ENCODE measurements at places on chromosomes 11 and 22.
A peak's percentile ranks its signal among the peaks of the same experiment; 100 is the strongest.

DNA sequence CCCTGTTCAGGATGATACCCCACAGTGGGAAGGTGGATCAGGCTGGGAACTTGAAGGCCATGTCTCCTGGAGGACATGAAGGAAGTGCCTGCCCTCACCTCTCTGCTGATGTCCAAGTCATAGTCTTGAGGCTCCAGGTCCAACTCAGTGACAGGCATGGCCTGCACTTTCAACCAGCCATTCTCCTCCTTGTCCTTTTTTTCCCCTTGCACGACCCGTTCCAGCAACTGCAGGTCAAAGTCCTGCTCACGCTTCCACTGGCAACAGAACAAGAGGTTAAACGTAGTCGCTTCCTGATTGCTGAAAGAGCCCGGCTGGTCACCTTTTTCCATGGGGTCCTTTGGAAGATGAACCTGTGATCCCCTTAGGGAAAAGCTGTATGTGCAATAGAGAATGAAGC, 47.7 kb downstream of the C11orf58 start:
- DNase-seq = no peak

- DNase-seq = no peak
Observed at GRCh38 chr11:21494946-21495345, 697.9 kb upstream of the ANO5 start.

DNA sequence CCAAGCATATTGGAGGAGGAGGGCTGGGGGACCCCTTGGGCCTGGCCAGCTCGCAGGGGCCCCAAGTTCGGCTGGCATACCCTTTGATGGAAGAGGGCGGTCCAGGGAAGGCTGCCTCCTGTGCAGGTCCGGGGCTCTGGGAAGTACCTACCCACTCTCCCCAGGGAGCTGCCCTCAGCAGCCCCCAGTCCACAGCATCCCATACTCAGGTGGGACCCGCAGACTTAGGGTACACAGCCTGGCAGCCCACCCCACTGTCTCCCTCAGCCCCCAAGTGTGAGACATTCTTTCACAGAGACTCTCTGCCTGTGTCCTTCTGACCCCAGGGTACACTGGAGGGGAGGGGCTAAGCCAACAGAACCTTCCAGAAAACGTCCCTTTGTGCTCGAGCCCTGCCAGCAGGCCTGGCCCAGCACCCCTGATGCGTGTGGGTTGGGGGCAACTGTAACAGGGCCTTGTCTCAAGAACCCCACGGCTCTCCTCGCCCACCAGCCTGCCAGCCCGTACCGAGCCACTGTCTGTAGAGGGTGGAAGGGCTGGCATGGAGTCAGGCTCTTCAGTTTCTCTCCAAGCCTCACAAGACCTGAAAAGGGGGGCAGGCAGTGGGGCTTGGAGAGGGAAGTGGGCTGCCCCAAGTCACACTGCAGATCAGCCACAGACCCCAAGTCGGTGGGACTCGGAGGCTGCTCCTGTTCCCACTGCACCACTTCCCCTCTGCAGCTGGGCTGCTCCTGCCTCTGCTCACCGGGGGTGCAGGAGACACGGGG, 7.0 kb upstream of the TNFRSF13C start:
- DNase-seq = no peak

DNA sequence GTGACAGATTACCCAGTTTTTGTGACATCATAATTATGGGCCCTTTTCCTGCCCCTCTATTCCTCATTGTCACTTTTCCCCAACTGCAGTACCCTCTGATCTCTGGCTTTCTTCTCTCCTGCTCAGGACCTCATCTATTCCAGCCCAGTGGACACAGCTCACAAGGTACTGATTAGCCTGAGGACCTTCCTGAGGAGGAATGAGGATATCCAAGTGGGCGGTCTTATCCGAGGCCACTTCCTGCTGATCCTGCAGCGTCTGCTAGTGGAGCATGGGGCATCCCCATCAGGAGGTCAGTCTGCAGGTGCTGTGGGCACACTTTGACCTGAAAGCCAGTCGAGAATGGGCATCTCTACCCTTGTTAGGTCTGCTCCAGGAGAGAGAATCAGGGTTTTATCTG, 24.5 kb upstream of the CCDC134 start:
- no peak for DNase-seq

DNA sequence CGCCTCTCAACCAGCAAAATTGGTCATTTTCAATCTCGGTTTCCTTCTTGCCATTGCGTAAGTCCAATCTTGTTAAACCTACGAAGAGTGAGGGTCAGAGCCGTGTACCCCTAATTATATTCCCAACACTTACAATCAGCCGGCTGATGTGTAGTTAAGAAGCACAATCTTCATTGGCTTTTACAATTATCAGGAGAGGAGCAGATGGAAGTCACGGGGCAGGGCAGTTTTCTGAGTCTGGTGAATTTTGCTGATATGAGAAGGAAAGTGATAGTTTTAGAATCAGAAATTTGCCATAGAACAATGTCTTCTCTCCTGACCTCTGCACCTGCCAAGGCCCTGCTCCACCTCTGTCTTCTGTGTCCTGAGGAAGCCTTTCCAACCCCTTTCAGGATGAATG, 35.0 kb upstream of the ATXN10 start:
- DNase-seq = no peak

DNA sequence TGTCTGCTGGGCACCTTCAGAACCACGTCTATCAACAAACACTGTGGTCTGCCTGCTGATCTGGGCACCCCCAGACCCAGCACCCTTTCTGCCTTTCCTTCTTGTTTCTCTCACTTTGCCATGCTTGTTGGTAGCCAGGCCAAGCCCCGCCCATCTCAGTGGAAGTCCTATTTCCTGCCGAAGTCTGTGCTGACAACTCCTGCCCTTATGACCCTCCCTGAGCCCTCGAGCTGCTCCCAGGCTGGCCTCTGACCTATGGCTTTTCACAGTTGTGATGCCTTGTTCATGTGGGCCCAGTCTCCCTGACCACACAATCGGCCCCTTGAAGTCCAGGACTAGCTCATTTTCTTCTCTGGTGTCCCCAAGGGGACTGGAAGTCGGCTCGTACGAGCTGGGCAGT, 132.1 kb downstream of the DSCAML1 start:
- DNase-seq = no peak

DNA sequence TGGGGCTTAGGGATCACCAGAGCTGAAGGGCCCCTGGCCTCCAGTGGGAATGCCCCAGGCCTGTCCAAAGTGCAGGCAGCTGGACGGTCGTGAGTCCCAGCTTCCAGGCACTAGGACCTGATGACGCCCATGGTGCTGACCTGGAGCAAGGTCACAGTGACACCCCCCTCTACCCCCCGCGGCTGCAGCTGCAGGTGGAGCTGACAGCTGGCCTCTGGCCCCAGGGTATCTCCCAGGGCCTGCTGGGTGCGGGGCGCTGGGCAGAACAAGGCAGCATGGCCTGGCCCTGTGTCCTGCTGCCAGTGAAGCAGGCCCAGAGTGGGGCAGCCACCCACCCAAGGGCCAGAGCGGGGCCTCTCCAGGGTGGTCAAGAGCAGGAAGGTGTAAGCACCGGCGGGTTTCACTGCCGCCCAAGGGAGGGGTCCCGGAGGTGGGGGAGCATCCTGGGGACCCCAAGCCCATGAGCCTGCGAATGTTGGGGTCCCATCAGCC, 553 bp upstream of the TCIRG1 start:
- DNase-seq = no peak

DNA sequence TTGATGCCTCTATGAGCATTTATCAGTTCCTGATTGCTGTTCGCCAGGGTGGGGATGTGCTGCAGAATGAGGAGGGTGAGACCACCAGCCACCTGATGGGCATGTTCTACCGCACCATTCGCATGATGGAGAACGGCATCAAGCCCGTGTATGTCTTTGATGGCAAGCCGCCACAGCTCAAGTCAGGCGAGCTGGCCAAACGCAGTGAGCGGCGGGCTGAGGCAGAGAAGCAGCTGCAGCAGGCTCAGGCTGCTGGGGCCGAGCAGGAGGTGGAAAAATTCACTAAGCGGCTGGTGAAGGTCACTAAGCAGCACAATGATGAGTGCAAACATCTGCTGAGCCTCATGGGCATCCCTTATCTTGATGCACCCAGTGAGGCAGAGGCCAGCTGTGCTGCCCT, 2.7 kb downstream of the FEN1 start:
- no peak for DNase-seq

GRCh38 chr11:124970925-124971324, 16.9 kb downstream of the CCDC15 start:
- no peak for DNase-seq

DNA sequence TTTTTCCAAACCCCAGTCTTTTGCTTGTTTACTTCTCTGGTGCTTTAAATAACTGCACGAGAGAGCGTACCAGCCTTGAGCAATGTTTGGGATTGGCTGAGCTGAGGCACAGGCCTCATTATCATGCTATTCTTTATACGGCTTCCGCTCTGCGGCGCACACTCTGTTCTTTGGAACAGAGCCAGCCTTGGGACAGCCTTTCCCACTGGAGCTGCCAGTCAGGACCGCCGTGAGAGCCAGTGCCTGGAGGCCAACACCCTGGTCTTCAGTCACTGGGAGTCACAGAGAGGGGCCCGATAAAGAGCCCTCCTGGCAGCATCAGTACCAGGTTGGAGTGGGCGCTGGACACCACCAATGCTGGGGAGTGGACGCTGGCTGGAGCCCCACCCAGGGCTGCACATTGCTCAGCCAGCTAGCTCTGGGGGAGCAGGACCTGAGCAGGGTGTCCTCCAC, 125.6 kb downstream of the BCR start:
- no peak for DNase-seq

GRCh38 chr11:71204294-71204693, 48.1 kb downstream of the SHANK2 start:
- no peak for DNase-seq

DNA sequence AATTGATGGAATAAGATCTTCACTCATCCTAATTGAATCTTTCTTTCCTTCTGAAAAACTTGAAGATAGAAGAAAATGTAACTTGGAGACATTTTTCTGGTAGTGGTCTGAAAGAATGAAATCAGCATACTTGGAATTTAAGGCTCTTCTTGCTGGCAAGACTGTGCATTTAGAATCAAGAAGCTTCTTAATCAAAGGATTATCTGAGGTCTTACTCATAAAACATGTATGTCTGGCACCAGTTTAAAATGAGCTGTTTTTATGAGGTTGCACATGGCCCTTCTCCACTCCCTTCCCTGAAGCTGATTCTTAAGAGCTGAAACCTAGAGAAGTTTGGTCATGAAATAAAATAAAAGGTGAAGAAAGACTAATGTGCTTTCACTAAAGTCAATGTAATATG, 77.3 kb downstream of the ARHGEF12 start:
- no peak for DNase-seq

- DNase-seq = peak; percentile 44
Observed at GRCh38 chr11:32107647-32108046, 16.8 kb downstream of the RCN1 start.

DNA sequence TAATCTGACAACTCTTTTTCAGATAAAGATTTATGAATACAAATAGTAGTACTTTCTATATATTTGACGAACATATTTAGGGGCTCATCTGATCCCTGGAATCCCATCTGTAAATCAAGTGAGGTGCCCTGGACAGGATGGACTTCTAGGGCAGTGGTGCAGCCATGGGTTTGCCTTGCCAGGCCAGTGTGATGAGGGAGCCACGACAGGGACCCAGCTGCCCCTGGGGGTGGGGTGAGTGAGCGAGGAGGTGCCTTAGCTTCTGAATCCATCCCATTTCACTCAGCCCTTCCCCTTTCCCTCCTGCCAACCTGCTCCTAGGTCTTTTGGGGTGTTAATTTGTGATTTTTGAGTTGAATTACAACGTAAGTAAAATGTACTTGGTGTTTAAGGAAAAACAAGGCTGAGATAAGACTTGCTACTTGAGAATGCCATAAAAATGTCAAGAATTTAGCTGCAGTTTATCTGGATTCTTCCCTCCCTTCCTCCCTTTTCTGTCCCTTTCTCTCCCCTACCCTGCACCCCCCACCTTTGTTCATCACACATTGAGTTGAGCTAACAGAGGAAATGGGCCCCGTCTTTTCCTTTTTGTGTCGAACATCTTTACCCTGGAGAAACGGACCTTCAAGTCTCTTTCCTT, 60.8 kb downstream of the PPFIBP2 start:
- no peak for DNase-seq

DNA sequence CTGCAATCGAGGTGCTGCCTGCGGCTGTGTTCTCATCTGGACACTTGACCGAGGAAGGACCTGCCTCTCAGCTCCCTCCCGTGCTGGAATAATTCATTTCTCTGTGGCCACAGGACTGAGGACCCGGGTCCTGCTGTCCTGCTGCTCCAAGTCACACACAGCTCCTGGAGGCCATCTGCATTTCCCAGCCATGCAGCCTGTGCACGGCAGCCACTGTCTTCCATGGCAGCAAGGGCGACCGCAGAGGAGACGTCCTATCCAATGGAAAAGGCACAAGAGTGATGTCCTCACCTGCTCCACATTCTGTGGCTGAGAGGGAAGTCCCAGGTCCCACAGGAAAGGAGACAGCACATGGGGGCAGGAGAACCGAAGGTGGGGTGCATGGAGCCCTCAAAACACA, 495.8 kb downstream of the BRD1 start:
- no peak for DNase-seq

DNA sequence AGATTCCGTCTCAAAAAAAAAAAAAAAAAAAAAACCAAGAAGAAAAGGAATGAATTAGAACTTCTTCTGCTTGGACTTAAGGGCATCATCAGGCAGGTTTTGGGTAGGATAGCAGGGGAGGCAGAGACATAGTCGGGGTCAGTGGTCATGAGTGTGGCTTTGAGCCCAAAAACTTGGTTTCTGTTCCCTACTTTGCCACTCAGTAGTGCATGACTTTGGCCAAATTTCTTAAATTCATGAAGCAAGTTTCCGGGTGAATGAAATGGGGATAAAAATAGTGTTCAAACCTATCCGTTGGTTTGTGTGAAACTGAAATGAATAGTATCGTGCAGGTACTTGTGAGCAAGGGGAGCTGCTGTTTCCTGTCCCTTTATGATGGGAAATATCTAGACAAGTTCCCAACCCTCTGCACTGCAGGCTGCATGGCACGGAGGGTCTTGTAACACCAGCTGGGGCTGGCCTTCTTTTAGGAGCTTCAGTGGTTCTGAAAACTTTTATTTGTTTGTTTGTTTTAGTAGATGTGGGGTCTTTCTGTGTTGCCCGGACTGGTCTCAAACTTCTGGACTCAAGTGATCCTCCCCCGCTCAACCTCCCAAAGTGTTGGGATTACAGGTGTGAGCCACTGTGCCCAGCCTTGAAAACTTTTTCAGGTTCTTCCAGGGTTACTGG, 18.4 kb downstream of the NEAT1 start:
- peak; percentile 56 for DNase-seq

DNA sequence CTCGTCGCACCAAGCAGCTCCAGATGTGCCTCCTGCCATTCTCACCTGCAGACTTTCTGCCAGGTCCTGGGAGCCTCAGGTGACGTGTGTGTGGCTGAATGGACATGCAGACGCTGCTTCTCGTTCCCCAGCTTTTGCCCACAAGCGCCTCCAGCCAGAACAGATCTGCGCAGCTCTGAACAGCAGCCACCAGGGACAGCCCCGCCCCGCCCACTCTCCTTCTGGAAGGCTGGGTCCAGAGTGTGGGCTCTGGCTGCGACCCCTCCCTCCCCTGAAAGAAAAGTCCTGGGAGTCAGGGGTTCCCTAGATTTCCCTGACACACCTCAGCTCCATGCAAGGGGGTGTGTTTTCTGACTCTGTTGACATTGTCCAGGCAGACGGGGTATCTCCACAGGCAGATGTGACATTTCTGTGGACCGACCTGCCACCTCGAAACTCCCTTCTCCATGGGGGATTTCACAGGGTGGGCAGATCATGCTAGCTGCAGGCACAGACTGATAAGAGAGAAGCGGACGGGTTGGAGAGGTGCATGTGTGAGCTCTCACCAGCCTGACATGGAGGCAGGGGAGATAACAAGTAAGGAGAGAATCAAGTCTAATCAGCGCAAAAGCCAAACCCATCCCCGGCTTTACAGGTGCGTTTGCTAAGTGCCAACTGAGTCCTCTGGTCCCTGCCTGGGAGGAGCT, 19.8 kb downstream of the SLCO2B1 start:
- no peak for DNase-seq

Data from activated CD4-positive, alpha-beta T cell treated with anti-CD3 and anti-CD28 coated beads, Interleukin-2, amount 50 U/mL, for 16 hours (primary cell).